ENCODE measurements at places on chromosomes 11 and 22.

DNA sequence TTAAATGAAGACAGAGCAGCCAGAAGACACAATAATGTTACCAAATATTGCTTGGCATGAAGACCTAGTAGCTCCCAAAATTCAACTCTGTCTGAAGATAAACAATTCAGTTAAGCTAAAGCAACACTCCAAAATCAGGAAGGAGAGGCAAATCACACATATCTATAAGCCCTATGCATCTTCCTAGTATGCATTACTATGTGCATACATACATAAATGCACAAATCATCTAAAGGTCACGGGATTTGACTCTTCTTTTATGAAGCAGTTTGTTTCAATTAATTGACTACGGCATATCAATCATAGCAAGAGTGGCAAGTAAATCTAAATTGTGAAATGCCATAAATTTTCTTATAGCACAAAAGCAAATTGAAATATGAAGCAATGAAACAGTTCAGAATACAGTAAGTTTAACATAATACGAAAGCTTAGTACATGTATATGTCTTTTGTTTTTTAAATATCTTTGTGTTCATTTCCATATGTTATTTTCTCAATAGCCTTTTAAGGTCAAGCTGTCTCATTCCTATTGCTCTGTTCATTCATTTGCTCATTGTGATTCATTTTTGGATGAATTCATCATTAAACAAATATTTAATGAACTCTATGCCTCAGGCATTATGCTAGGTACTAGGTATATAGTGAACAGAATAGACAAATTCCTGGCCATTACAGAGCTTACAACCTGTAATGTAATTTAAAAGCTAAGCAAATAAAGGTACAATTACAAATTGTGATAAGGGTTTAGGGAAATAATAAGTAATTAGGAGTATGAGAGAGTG, 540.5 kb downstream of the DLG2 start:
- no peak for DNase-seq

DNA sequence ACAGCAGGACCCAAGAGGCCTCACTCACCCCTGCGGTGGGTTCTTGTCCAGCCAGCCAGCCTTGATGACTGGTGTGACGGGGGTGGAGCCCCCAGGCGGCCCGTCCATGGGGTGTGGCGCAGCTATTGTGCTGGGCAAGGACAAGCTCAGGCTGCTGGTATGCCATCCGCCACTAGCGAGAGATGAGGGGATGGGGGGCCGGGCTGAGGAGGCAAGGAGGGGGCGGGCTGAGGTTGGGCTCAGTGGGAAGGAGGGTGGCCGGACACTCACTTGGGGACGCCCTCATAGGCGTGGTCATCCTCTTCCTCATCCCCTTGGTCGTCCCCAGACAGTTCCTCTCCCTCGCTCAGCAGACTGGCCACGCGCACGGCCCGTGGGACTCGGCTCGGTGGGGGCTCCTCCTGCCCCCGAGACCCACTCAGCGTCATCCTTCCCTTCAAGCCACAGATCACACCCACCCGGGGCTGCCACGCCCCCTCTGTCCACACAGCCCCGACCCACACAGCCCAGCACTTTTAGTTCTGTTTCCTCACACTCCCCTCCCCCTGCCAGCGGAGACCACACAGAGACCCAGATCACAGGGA, 38.0 kb upstream of the PDE2A start:
- DNase-seq: no peak

- DNase-seq: no peak
Measured at GRCh38 chr22:35664955-35665587, 16.8 kb downstream of the APOL6 start.

DNA sequence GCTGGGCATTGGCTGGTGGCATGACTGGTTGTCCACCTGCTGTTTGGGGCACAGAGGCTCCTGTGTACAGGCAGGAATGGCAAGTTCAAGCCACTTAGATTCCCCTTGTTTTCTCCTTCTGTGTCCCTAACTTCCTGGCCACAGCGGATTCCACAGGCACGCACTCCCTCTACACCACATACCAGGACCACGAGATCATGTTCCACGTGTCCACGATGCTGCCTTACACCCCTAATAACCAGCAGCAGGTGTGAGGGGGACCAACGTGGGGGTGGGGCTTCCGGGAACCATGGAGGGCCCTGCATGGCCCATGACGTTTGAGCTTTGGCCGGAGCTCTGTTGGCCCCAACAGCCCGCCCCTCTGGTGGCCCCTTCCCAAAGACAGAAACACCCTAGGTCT, 7.8 kb downstream of the SIPA1 start:
- DNase-seq: no peak

- DNase-seq: no peak
Measured at GRCh38 chr11:78685156-78685555, 110.5 kb upstream of the NARS2 start.
